Activated CD4-positive, alpha-beta memory T cell treated with anti-CD3 and anti-CD28 coated beads, Interleukin-2, amount 10 ng/mL, durations not matched to agents 7 days and 5 days (primary cell): ENCODE measurements at places on chromosomes 6 and 20.
A peak's percentile ranks its signal among the peaks of the same experiment; 100 is the strongest.

DNA sequence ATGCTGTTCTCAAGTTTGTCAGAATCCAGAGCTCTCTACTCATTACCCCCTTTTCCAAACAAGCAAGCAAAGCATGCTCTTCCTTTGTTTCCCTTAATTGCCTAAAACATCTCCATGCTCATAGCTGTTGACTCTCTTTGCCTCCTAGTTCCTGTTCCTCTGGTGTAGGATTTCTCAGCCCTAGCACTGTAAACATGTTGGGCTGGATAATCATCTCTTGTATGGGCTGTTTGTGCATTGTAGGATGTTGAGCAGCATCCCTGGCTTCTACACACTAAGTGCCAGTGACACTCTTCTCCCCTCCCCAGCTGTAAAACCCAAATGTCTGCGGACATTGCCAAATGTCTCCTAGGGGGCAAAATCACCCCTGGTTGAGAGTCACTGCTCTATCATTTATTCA, 14.0 kb downstream of the PPARD start:
- DNase-seq: no peak

DNA sequence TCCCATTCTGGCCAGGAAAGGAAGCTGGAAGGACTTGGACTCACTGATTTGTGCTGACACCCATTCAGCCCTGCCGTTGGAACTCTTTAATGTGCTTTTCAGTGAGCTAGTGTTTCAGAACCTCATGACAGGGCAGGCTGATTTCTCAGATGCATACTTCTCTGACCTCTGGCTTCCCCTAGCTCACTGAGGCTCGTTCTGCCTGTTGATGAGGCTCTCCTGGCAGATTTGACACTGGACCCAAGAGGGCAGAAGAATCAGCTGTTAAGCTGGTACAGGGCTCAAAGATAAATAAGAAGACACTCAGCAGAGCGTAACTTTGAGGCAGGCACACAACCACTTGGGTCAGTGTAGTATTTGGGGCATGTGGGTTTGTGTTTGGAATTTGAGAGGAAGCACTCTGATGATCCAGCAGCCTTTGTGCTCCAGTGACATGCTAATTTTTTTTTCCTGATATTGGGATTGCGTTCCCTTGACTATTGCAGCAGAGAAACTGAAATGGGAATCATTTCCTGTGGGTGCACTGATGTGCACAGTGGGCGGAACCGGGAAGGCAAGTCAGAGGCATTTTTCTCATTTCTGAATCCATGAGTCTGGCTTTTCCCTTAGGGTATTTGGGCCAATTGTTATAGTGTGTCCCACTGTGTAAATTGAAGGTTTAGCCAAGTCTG, 80.2 kb downstream of the CARMIL1 start:
- no peak for DNase-seq

DNA sequence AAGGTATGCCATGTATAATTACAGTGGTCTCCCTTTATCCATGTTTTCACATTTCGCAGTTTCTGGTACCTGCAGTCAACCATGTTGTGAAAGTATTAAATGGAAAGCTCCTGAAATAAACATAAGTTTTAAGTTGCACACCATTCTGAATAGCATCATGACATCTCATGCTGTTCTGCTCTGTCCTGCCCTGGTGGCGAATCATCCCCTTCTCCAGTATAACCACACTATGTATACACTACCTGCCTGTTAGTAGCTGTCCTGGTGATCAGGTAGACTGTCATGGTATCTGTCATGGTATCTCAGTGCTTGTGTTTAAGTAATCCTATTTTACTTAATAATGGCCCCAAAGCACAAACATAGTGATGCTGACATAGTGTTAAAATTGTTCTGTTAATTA, 97.1 kb downstream of the ZFAND3 start:
- no peak for DNase-seq

DNA sequence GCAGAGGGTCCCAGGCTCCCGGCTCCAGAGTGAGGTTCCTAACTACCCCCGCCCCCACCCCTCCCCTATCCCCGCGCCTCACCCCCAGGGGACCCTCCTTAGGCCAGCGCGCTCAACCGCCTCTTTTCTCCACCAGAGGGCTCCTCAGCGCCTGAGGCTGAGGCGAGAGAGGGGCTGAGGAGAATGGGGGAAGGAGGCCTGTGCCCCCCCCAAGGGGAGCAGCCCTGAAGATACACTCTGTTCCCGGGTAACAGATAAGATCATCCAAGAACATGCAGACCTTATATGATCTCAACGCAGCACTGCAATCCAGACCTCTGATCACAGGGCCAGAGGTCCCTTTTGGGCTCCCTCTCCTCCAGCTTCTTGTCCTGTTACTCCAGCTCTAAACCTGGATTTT, 43.3 kb upstream of the MRPS10 start:
- DNase-seq: peak; percentile 33

DNA sequence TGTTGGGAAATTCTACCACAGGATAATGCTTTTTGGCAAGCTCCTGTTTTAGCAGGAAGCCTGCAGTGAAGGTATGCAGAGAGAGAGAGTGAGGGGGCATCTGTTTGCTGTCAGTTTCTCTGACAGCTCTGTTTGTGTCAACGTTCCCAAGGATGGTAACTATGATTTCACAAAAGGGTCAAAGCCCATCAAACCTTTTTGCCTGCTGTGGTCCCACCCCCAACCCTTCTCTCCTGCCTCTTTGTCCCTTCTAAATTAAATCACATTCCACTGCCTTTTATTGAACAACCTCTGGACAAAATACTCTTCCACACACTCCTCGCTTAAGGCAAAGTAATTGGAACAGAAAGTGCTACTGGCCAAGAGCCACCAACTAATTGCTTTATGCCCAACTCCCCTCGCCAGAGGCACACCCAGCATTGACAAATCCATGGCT, 128.3 kb downstream of the TSHZ2 start:
- DNase-seq: no peak

DNA sequence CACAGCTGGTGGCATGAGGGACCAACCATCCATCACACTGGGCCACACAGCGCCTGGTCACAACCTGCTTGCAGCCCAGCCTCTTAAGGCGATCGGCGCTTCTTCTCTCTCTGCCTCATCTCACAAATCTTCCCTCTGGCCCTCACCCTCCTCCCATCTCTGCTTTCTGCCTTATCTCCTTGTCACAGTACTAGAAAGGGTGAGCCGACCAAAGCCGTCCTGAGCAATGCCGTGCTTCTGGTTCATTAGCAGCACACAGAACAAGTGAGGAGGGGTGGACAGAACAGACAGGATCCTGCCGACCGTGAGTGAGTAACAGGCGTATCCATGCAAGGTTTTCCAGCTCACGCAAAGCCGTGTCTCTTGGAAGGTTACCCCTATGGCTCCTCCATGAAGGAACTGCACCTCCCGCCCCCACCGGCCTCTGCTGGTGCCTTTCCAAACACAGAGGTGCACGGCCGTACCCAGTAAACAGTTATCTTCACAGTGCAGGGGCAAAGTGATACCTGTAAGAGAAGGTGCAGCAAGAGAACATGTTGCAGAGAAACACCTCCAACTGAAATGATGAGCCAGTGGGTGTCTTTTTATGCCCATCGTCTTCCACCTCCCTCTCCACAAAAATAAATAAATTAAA, 331.7 kb downstream of the FARS2 start:
- no peak for DNase-seq

- no peak for DNase-seq
Measured at GRCh38 chr20:43586641-43587040, 4.1 kb upstream of the IFT52 start.

- no peak for DNase-seq
Measured at GRCh38 chr6:122476131-122476530, 4.5 kb upstream of the SERINC1 start.

DNA sequence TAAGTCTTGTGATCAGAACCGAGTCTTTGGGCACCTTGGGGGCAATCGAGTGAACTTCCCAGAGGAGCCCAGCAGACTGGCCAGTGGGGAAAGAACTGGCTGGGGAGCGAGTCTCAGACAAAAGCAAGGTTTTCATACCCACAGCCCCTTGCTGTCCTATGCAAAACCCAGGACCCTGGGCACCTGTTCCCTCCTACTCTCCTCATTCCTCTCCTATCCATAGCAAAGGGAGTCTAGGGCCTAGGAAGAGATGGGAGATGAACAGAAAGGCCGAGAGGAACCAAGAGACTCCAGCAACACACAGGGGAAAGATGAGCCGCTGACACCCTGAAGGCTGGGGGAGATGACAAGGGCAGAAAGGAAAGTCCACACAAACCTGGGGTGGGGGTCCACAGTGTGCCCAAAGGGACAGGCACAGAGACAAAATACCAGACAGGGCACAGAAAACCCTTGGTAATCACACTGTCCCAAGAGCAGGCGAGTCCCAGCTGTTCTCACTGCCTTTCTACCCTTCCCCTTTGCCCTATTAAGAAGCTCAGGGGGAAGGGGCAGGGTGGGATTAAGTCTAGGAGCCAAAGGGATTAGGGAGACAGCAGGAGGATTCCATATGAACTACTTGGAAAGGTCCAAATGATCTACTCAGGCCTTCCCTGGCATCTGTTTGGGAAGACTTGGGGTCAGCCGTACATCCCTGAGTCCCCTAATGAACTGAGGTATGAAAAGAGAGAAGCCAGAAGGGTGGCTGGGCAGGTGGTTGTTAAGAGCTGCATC, 6.5 kb downstream of the PPP1R18 start:
- no peak for DNase-seq

DNA sequence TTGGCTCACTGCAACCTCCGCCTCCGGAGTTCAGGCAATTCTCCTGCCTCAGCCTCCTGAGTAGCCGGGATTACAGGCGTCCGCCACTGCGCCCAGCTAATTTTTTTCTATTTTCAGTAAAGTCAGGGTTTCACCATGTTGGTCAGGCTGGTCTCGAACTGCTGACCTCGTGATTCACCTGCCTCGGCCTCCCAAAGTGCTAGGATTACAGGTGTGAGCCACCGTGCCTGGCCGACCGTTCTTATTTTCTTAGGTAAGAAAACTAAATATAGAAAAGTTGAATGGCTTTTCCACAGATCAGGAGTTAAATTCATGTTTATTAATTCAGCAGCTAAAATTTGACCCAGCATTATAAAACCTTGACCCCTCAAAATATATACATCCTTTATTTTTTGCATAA, 238.7 kb downstream of the TRDN start:
- no peak for DNase-seq

DNA sequence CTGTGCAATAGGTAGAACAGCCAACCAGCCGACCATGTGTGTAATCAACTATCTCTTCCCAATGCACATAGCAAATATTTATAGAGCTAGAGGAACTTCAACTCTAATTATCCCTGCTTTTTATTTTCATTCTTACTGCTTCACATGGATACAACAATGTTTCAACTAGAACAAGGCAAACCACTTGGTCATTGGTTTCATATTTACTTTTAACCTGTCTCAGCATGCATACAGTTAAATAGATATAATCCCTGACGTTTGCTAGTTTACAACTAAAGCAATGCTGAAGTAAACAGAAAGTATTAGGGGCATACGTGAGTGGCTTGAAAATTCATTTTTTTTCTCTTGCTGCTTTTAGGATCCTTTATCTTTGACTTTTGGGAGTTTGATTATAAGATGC, 318.5 kb upstream of the MAP3K7 start:
- DNase-seq: no peak

DNA sequence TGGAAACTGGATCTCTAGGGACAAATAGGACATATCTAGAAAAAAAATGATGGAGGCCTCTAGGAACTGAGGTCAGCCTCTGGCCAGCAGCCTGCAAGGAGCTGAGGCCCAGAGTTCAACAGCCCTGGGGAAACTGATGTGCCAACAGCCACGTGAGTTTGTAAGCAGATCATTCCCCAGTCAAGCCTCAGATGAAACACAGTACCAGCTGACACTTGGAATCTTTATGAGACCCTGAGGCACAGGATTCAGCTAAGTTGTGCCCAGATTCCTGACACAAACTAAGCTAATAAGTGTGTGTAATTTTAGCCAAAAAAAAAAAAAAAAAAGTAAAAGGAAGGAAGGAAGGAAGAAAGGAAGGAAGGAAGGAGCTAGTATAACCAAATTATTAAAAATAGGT, 1059.8 kb upstream of the MAP3K7 start:
- no peak for DNase-seq

GRCh38 chr6:144578385-144579350, 293.5 kb downstream of the UTRN start:
- no peak for DNase-seq

DNA sequence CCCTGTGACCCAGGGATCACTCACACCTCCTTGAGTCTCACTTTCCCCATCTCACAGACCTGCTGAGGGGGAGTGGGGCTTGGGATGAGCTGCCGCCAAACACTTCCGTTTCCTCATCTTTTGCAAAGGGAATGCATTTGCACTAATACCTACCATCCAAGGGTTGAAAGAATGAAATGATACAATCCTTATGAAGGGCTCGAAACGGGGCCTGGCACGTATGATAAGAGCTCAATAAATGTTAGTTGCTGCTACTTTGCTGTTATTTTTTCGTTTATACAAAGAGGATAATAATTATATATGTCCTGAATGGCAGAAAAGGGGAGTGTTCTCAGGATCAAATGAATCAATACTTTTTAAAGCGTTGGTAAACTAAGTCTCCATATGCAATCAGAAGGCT, 6.1 kb upstream of the TFAP2D start:
- DNase-seq: no peak

- DNase-seq: peak; percentile 62
Measured at GRCh38 chr6:33914645-33915044, 110.8 kb upstream of the MLN start.

- DNase-seq: peak; percentile 84
Measured at GRCh38 chr6:16322666-16323312, 84.4 kb downstream of the GMPR start.

DNA sequence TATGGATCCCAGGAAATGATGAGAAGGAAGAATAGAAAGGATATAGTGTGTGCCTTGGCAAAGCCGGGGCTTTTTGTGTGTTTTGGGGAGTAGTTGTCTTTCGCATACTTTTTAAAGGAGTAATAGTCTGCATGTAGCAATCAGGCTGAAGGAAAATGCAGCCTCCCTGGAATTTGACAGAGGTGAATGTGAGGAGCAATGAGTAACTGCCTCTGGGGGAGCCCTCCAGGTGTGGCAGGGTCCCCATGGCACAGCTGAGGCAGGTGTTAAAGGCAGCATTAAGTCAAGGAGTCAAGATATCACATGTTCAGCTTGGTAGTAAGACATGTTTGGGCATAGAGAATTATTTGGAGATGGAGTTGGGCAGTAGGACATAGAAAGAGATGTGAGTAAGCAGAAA, 203.1 kb downstream of the C6orf118 start:
- no peak for DNase-seq

GRCh38 chr20:34829191-34829590, 3.7 kb upstream of the NCOA6 start:
- DNase-seq: no peak

- no peak for DNase-seq
Measured at GRCh38 chr6:33993653-33994471, 152.0 kb downstream of the GRM4 start.

- no peak for DNase-seq
Measured at GRCh38 chr6:87982134-87982533, 65.5 kb upstream of the SPACA1 start.

GRCh38 chr6:139080255-139080920, 51.8 kb downstream of the ABRACL start:
- no peak for DNase-seq
